ENCODE measurements at places on chromosomes 1 and 21.

- peak; percentile 27 for DNase-seq
Observed at GRCh38 chr1:181134543-181135436, 46.3 kb downstream of the IER5 start.

GRCh38 chr1:109864047-109864822 is 46.4 kb upstream of the CSF1 start:
- DNase-seq = no peak

DNA sequence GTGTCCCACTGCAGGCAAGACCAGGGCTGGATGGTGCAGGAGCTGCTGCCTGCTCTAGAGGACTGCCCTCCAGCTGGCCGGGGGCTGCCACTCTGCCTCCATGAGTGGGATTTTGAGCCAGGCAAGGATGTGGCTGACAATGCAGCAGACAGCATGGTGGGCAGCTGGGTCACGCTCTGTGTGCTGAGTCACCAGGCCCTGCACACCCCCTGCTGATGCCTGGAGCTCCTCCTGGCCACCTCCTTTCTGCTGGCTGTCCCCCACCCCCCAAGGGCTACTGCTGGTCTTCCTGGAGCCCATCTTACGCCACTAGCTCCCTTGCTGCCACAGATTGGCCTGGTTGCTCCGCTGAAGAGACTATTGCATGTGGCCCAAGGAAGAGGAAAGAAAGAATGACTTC is 3.9 kb upstream of the ZSCAN20 start:
- no peak for DNase-seq

DNA sequence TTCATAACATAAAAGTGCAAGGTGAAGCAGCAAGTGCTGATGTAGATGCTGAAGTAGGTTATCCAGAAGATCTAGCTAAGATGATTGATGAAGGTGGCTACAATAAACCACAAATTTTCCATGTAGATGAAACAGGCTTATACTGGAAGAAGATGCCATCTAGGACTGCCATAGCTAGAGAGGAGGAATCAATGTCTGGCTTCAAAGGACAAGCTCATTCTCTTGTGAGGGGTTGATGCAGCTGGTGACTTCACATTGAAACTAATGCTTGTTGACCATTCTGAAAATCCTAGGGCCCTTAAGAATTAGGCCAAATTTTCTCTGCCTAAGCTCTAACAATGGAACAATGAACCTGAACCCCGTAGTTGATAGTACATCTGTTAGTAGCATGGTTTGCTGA is 34.0 kb downstream of the FLVCR1 start:
- DNase-seq = no peak

GRCh38 chr1:175737451-175737850 is 5.9 kb downstream of the TNR start:
- no peak for DNase-seq

DNA sequence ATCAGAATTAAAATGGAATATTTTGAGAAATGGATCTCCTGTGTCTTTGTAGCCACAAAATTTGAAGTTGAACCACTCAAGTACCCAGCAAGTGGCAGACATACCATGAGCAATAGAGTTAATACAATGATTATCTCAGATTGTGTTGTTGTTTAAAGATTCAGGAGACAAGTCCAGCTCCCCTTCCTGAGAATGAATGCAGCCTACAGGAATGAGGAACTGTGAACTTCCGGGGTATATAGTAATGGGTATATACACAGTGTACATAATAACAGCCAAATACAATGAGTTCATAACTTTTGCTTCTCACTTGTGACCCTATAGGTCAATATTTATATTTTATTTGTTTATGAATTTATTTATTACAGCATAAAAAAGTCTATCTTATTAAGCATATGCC is 445.0 kb downstream of the SETD4 start:
- no peak for DNase-seq

DNA sequence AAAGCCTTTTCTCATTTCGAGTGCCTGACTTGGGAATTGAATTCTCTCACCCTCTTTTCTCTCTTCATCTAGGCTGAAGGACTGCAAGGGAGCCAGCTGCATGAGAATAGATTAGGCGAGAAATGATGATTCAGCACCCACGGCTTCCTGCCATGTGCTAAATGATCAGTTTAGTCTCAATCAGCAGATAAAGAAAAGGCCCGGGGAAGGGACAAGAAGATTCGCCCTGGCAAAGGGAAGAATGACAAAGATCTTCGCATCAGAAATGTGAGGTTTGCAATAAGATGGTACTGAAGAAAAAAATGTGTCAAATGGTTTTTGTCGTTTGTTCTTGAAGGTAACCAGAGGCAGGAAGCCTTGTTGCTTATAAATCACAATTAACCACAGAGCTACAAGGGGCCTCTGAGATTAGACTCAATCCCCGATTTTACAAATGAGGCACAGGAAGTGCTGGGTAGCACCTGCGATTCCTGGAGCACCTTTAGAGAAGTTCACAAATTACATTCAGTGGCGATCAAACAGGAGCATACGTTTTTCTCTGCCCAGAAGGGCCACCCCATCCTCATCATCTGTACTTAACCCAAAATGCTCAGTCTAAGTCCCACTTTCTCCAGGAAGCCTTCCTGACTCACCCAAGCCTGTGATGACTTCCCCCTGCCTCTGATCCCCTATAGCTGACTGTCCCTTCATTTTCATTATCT is 183.4 kb downstream of the ZNF281 start:
- DNase-seq = no peak

GRCh38 chr1:67376381-67376780 is 53.8 kb downstream of the SERBP1 start:
- DNase-seq = no peak

Data from brain pericyte (primary cell).